GM12878 (cell line): ENCODE measurements at places on chromosomes 12 and 14.

DNA sequence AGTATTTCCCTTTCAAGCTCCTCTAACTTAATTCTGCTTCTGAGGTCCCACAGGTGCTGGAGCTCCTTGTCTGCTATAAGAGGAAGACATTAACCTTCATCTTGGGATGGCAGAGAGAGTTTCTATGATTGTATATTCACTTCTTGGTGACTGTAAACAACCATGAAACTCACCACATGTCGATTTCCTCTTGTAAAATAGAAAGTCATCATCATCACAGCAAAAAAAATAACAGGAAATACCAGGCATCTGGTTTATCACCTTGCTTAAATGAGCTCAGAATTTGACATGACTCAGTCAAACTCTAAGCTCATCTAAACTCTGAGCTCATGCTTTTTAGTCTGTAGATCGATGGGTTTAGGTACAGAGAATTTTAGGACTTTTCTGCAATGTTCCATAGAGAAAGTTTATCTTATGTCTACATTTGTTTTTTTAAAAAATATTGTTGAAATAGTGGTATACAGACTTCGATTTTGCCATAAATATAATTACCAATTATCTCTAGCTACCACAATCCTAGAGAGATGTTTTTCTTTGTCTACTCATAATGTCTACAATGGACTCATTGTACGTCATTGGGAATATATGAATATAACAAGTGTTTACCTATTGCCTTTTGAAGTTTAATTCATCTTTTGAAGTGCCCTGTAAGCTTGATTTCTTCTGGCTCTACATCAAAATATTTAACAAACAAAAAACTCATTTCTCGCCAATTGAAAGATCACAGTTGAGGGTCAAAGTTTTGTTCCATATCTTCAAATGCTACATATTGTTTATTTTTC, 58.4 kb downstream of the IGF1 start:
- DNase-seq = no peak

DNA sequence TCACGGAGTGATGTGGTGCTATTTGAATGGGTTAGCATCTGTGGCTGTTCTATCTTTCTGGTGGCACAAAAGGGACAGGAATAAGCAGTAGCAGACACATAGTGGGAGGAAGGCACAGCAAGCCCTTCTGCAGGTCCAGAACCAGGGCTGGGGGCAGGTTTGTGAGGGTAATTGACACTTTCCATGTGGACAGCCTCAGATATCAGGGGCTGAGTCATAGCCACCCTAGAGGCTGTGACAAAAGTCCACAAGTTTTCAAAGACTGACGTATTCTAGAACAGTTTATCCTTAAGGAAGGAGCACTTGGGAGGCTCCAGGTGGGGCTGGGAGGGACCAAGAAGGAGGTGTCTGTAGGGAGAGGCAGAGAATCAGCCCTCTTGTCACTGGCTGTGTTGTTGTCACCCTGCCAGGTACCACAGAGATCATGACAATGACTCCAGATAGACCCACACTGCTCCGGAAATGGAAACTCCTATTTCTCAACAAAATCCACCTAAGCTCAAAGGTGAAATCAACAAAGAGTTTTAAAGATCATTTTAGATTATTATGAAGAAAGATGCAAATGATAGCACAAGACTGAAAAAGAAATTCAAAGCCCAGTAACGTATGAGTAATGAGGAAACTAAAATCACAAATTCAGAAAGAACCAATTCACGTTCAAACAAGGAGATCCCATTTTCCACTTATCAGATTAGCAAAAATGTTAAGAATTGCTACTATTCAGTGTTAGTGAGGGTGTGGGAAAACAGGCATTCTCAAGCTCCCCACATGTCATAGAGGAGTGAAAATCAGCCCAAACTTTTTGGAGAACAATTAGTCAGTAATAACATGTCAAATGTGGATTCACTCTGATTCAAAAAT, 48.3 kb downstream of the NFKBIA start:
- no peak for DNase-seq

DNA sequence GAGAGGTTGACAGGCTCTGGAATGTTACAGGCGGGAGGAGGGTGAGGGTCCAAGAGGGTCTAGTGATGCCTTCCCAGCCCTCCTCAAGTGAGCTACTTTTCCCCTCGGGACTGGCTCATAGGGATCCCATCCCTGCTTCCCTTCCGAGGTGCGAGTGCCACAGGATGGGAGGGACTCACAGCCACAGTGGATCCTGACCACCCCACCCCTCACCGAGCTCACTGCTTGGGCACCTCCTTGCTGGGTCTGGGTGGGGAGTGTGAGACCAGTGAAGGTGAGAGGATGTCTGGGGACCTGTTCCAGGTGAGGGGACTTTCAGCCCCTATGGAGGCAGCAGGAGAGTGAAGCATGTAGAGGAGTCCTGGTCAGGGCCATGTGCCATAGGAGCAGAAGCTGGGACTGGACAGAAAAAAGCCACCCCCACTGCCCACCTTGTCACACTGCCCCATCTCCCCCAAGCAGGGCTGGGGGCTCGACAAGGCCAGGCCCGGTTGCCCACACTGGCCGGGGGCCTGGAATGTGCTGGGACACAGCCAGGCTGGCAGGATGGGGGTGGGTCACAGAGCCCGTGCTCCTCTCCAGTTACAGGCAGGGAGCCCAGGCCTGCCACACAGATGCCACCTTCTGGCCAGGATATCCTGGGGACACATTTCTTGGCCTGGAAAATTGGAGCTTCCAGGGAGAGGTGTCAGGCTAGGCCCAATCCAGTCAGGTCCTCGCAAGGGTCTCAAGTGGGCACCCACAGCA, 1.7 kb upstream of the TNS2 start:
- DNase-seq = no peak

- no peak for DNase-seq
These were observed 4.2 kb upstream of the PLEKHA5 start for GRCh38 chr12:19125325-19125724.

- DNase-seq = no peak
These were observed 18.1 kb downstream of the ARPC3 start for GRCh38 chr12:110431957-110432587.

DNA sequence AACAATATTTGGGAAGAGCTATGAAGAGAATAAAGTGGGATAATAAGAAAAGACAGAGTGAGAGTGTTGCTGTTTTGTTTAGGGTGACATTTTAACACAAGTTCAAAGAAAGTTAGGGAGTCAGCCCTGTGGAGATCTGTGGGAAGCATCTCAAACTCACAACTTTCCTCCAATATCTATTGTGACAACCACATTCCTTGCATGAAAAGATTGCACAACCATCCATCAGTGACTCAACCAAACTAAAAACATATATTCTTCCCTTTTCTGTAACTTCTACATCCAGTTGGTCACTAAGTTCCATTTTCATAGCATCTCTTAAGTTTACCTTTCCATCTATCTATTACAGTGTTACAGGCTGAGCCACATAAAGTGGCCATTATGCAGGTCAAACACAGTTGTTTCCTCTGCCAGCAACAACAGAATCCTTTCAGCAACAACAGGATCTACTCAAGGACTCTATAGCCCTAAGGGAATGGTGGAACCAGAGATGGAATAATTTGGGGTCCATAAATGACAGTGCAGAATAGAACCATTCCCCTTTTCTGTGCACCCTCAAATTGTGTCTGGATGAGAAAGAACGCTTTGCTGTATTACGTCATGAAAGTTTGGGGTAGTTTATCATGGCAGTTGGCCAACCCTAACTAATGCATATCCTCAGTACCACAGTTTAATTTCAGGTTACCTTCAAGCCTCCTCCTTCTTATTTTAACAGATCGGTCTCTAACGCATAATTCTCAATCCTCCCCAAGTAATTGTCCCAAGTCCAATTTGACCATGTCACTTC, 118.8 kb downstream of the ST8SIA1 start:
- DNase-seq = no peak

- no peak for DNase-seq
These were observed 25.0 kb upstream of the SYCP3 start for GRCh38 chr12:101764051-101764792.

GRCh38 chr14:24366721-24367513, 1.1 kb upstream of the NFATC4 start:
- peak; percentile 34 for DNase-seq

GRCh38 chr14:22884738-22885523, 1.9 kb downstream of the REM2 start:
- DNase-seq = no peak

- DNase-seq = no peak
These were observed 159.4 kb upstream of the PLEKHG7 start for GRCh38 chr12:92543359-92543758.

DNA sequence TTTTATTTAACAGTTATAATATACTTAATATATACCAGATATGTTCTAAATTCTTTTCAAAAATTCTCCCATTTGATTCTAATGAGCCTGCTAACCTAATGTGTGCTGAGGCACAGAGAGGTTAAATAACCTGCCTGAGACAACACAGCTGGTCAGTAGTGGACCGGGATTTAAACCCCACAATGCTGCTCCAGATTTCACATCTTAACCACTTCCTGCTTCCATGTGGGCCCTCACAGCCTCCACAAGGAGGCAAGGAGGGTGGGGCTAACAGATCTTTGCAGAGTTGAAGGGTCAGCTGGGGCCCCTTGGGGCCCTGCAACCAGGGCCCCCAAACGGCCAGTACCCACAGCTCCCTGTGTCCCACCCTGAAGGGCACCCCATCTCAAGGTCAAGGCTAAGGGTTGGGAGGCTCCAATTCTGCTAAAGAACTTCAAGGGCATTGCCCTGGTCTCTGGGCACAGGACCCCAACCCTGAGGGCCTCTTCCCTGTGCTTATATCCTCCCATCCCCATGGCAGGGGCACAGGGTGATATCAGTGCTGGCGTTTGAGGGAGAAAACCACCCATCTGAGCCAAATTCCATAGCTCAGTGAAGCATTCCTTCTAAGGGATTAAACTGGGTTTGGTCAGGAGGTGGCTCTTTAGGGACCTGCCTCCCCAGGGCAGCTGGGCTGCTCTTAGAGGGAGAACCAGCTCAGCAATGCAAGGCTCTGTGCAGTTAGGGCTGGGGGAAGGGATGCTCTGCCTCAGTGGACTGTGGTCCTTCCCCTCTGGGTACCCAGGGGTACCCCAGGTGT, 2.2 kb downstream of the KRT80 start:
- DNase-seq = no peak

DNA sequence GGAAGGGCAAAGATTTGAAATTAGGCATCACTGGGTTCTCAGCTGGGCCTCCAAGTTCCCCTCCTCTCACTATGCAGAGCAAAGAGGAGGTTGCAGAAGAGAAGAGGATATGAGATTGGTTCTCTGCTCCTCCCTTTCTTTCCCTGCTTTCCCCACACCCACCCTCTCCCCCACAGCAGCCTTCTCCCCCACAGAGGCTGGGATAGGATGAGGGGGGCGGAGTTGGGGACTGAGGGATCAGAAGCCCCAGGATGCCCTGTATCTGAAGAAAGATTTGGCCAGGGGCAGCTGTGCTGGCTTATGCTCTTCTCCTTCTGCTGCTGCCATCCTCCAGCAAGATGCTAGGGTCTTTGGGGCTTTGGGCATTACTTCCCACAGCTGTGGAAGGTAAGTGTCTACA, at the start of gene AMHR2:
Gene AMHR2 (plus strand): TSS at position 259 of the 400 bp plus-strand sequence. CDS start 80 bp downstream, at position 339.
- DNase-seq = no peak

DNA sequence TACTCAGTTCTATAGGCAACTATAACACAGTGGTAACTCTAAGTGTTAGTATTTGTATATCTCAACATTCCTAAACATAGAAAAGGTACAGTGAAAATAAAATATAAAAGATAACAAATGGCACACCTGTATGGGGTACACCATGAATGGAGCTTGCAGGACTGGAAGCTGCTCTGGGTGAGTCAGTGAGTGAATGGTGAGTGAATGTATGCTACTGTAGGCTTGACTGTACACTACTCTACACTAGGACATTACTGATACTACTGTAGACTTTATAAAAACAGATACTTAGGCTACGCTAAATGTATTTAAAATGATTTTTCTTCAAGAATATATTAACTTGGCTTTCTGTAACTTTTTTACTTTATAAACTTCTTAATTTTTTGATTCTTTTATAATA, 25.5 kb downstream of the TEAD4 start:
- DNase-seq = no peak

DNA sequence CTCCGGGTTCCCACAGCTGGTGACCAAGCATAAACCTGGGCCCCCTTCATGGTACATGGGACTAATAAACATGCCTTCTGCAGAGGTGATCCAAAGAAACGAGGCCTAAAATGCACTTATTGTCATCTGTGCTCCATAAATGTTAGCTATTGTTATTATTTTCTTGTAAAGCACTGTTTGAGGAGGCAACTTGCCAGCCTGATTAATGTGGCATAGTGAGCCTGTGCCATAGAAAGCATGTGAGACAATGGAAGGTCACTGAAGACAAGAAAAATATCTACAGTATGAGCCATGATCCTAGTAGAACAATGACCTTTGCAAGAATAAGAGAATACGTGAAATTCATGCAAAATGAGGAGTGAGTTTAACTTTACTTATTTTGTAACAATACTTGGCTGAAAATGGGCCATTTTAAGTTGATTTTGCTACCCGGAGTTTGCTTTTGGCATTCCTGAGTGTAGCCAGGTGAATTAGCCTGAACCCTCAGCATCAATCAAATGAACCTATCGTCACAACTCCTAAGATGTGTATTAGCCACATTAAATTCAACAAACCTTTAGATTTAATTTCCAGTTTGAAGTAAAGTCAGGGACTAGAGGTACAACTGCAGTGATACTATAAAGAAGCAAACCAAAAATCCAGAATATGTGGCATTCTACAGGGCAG, 52.2 kb downstream of the CPM start:
- DNase-seq = no peak

DNA sequence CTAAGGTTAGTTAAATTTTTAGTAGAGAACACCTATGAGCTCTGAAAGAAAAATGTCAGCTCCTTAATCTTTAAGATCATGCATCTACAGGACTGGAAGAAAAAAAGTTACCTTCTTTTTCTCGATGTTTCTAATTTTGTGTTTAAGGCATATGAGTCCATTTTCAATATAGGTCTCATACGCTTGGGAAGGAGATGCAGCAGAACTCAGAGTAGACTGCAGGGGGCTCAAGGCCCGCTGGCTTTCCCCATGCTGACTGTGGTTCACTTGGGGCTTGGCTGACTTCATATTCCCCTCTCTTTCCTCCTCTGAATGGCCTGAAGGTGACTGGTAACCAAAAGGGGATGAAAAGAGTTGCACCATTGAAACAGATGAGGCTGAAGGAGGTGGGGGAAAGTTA, 1.5 kb downstream of the CAPRIN2 start:
- DNase-seq = no peak

DNA sequence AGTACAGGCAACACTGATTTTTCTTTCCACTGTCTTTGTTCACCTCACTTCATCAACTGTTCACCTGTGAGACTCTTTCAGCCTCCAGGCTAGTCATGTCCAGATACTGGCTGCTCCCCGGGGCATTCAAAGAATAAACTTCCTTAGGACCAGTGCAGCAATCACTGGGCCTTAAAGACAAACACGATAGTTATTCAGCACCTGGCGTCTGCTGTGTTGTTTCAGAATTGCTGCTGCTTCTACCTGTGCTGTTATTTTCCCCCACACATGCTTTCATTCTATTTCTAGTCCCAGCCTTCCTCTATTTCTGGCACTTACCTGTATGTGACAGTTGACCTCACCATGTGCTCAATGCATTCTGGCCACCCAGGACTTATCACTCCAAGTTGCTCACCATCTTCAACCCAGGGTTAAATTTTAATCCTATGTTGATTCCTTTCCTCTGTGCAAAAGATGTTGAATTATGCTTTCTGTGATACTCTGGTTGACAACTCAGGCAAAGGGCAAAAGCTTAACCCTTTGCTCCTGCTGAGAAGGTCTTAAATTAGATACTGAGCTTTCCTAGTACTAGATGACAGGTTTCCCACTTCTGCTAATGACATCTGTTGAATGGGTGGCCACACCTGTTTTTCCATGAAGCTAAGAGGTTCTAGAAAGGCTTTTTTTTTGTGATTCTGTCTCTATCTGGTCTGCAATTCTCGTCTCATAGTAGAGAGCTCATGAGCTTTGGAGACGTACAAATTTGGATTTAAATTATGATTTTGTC, 41.4 kb downstream of the PTPRQ start:
- DNase-seq = no peak
